ENCODE measurements at places on chromosomes 13 and 19.

GRCh38 chr19:38362076-38362945 is 12.1 kb upstream of the PSMD8 start:
- peak; percentile 92 for DNase-seq

- DNase-seq, result no peak
Observed at GRCh38 chr19:53612762-53613526, 18.9 kb upstream of the DPRX start.

GRCh38 chr13:76707360-76707759 is 178.8 kb downstream of the KCTD12 start:
- no peak for DNase-seq

DNA sequence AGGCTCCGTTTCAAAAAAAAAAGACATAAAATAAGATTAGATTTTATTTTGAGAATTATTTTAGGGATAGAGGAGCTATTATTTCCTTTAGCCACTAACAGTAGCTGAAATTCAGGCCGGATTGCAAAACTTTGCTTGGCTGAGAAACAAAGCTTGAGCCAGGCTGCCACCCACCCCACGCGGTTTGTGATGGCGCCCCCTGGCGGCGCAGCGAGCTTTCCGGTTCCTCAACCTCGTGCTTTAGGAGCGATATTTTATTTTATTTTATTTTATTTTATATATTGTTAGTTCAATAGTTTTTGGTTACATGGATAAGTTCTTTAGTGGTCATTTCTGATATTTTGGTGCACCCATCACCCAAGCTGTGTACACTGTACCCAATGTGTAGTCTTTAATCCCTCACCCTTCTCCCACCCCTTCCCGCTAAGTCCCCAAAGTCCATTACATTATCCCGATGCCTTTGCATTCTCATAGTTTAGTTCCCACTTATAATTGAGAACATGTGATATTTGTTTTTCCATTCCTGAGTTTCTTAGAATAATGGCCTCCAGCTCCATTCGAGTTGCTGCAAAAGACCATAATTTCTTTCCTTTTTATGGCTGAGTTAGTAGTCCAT is 19.8 kb upstream of the CEACAM4 start:
- DNase-seq, result no peak

Measured in right kidney (tissue), 9 donors.